Activated CD8-positive, alpha-beta memory T cell treated with anti-CD3 and anti-CD28 coated beads for 4 hours (primary cell): ENCODE measurements at places on chromosomes 5 and 9.

DNA sequence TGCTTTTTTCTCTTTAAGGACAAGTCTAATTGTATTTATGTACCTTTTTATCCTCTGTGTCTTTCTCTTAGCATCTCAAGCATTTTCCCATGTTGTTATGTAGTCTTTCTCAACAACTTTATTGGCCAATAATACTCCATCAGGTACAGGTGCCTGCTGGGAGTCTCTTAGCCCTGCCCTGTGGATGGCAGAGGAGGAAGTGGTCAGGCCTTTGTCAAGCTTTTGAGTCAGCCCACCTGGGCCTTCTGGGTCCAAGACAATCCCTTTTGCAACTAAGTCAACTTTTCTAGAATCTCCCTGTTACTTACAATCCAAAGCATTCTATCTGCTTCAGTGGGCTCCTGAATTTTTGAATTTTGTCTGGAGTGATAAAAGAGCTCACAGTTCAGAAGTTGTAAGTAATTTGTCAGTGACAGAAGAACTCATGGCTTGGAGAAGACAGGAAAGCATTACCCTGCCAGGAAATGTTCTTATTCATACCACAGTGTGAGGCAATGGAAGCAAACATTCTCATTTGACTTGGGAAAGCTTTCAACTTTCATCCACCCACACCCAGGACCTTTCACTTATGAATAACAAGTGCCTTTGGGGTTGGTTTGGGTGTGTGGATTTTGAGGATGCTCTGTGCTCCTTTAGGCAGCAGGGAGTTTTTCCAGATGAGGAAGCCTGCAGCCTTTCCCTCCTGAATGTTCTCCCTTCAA, 200.0 kb upstream of the S1PR3 start:
- no peak for DNase-seq

GRCh38 chr5:131264451-131265099, 722 bp downstream of the CDC42SE2 start:
- no peak for DNase-seq

- DNase-seq: no peak
Observed at GRCh38 chr5:32942225-32942989, 231.3 kb downstream of the NPR3 start.

DNA sequence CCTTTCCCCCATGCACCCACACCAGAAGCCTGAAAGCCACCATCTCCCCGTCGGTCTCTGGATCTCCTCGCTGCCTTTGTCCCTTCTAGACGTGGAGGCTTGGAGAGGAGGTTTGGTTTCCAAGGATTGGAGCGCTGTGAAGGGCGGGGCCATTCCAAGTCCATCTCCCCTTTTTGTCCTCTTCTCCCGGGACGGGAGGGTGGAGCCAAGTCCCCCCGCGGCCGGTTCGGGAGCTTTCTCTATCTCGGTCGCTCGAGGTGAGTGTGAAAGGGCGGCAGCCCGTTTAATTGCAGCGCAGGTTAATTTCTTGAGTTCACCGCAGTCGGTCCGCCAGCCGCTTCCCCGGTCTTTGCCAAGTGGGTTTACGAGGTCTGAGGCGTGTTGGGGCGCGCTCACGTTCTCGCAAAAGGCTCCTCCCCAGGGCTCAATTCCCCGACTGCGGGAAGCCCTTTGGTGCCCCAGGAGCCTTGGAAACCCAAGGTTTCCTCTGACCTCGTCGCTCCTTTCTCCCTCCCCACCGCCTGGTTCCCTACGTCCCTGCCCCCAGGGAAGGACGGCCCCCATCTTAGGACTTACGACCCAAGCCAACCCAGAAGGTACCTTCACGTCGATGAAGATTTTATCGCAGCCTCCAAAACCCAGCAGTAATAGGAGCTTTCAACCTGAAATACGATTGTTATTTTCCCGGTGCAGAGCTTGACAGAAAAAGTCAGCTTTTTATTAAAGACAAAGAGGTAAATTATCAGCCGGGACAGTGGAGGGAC, 2.8 kb upstream of the ZNF462 start:
- DNase-seq: no peak

GRCh38 chr5:36558641-36559040, 47.8 kb upstream of the SLC1A3 start:
- DNase-seq: no peak
